ENCODE measurements at places on chromosomes 3 and 15.

GRCh38 chr15:92808598-92809063, 91.5 kb upstream of the CHD2 start:
- DNase-seq: peak; percentile 76

DNA sequence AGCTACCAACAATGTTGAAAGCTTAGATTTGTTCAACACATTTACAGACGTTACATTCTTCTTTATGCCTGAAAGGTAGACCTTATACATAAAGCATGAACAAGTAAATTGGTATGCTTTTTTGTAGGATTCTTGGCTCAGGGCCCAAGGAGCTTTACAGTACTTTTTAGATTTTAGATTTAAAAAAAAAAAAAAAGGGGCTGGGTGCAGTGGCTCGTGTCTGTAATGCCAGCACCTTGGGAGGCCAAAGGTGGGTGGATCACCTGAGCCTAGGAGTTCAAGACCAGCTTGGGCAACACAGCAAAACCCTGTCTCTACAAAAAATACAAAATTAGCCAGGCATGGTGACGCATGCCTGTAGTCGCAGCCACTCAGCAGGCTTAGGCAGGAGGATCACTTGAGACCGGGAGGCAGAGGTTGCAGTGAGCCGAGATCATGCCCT, 39.7 kb downstream of the MEF2A start:
- peak; percentile 26 for DNase-seq

- DNase-seq: no peak
Observed at GRCh38 chr3:98240131-98240530, 23.9 kb upstream of the OR5H6 start.

- no peak for DNase-seq
Observed at GRCh38 chr3:58779934-58780333, 113.4 kb upstream of the FAM3D start.

- DNase-seq: no peak
Observed at GRCh38 chr15:52567871-52568600, 794 bp downstream of the ARPP19 start.

- DNase-seq: no peak
Observed at GRCh38 chr3:72660270-72661114, 187.8 kb downstream of the SHQ1 start.

DNA sequence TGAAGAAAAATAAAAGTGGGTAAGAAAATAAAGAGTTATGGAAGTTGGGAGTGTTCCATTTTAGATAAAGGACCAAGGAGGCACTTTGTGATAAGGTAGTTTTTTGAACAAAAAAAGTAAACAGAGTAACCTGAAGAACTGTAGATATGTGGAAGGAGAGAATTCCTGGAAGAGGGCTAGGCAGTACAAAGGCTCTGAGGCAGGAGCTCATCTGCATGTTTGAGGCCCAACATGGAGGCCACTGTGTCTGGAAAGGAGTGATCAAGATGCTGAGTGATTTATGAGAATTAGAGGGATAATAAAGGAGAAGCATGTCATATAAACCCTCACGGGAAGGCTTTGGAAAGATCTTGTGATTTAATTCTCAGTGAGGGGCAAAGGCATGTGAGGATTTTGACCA, 126.5 kb downstream of the DTWD1 start:
- DNase-seq: no peak

DNA sequence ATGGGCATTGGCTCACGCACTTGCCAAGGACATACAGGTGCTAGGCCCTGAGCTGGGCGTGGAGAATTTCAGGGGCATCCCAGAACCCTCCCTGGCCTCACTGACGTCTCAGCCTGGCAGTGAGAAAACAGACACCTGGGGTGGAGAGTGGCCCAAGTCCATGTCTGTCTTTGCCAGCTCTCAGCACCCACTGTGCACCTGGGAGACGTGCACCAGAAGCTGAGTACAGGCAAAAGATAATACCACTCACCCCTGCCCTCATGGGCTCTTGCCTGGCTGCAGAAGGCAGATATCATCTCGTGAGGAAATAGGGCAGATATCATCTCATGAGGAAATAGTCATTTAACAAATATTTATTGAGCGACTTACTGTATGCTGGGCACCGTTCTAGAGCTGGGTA, 8.0 kb downstream of the LOXL1 start:
- no peak for DNase-seq

DNA sequence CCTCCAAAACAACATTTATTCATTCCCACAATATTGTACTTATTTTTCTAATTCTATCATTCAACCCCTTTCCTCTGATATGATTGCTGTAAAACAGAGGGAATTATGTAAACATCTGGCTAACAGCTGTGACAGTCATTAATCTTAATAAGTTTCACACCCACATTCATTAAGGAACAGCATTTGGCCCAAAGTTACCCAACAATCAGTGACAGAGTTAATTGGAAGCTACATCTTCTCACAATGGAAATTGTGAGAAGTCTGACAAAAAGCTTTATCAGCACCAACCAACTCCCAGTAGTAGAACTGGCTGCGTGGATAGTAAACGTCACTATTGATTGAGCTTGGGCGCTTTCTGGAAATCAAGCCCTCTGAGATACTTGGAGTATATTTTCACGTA, 165.8 kb upstream of the SLC24A5 start:
- DNase-seq: no peak

DNA sequence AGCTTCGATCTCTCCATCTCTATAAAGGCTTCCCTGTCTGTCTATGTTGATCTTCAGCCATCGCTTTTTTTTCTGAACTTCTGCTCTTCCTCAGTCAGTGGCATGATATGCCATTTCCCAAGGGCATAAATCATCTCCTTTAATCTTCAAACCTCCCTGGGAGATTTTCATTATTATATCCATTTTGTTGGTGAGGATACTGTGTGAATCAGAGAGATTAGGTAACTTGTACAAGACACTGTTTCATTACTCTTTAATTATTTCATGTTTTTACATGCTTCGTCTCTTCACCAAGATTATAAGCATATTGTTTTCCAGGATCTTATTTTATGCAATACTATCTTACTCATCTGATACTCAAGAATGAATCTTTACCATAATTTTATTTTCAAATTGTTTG, 124.8 kb upstream of the ATP11B start:
- DNase-seq: no peak

- DNase-seq: no peak
Observed at GRCh38 chr3:149118724-149119123, 10.7 kb upstream of the HPS3 start.

- DNase-seq: no peak
Observed at GRCh38 chr15:41862515-41863116, 24.0 kb downstream of the PLA2G4B start.

- no peak for DNase-seq
Observed at GRCh38 chr3:72141264-72141663, 356.3 kb upstream of the PROK2 start.

DNA sequence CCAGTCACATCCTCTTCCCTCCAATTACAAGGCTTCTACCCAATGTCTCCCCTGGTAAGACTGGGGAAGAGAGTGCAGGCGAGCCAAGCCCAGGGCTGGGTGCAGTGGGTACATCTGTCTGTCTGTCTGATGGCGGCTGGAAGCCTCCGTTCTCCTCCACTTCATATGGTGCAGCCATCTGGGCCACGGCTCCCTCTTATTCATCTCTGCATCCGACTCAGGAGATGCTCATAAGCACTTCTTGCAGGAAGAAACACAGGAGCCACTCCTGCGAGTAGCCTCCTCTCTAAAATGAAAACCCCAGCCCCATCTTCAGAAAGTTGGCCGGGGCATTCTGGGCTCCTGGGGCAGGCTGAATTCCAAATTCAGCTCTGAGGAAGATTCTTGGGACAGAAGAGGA, 67.5 kb upstream of the SLC6A6 start:
- DNase-seq: no peak

DNA sequence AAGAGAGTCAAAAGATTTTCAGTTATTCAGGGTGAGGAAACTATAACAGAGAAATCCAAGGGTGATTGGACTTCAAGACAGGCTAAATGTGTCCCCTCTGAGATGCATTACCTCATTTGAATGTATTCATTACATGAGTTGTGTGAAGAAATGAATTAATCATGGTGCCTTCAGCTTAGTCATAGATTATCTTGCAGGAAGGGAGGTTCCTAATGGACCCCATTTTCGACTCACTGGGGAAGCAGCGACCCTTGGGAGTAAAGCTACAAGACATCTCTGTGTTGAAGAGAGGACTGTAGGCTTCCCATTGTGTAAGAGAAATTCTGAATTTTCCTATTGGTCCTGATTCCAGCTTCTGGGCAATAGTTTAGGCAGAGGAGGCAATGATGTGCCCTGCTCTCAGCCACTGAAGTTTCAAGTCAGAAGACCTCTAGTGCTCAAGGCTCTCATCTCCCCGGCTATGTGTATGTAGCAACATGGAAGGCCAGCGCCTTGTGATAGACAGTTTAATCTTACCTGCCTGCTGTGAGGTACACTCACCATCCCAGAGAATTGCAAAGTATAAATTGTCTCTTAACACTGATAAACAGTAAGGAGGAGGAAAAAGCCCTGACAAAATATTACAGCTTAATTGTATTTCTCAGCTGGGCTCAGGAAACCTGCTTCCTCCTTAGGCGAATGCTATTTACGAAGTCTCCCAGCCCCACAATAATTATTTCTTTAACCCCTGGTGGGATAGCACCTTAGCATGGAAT, 133.8 kb downstream of the PDCD6IP start:
- no peak for DNase-seq

GRCh38 chr3:37997791-37998370, 7.3 kb downstream of the VILL start:
- DNase-seq: no peak

Measured in fibroblast of skin of abdomen (primary cell).